ENCODE measurements at places on chromosomes 5 and 9. TPM values are rescaled to one million over a fixed set of nuclear protein-coding genes. Genes with fewer than 3 reads are reported as not detected.

Gene OMD
- total RNA-seq, result 10.3 TPM

Gene SLC45A2
- total RNA-seq, result not detected

Gene TJP2
- total RNA-seq, result 68.3 TPM

Gene RAD17
- total RNA-seq, result 17.2 TPM

Gene TSSK1B
- 1.2 TPM for total RNA-seq

Gene CYLC2
- total RNA-seq, result not detected

Gene DAPK1
- 24.6 TPM for total RNA-seq

Gene SHOC1
- total RNA-seq, result 0.25 TPM

Gene GABRG2
- 0.74 TPM for total RNA-seq

Gene PHYHD1
- 23.6 TPM for total RNA-seq

DNA sequence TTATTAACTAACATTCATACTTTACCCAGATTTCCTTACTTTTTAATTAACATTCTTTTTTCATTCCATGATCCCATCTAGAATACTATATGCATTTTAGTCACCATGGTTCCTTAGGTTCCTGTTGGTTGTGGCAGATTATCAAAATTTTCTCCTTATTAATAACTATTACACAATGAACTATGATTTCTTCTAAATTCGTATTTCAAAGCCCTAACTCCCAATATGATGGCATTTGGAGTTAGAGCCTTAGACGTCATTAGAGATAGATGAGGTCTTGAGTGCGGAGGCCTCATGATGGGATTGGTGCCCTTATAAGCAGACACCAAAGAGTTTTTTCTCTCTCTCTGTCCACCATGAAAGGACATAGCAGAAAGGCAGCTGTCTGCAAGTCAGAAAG, 485.4 kb downstream of the TLR4 start:
- H3K4me1 ChIP-seq, result no peaks in the 10 kb centered on the region
- no peak overlapping the region for H3K27ac ChIP-seq
- no peak overlapping the region for H3K4me3 ChIP-seq
- no peaks in the 10 kb centered on the region for H3K36me3 ChIP-seq
- DNase-seq, result no peak
- H3K27me3 ChIP-seq, result no peaks in the 10 kb centered on the region

- no peak overlapping the region for H3K4me3 ChIP-seq
- H3K27me3 ChIP-seq, result no peaks in the 10 kb centered on the region
- no peak overlapping the region for H3K27ac ChIP-seq
- DNase-seq, result no peak
- H3K36me3 ChIP-seq, result peaks cover 32% of the 10 kb centered on the region
Observed at GRCh38 chr9:124854822-124855221, 1.6 kb downstream of the WDR38 start.

DNA sequence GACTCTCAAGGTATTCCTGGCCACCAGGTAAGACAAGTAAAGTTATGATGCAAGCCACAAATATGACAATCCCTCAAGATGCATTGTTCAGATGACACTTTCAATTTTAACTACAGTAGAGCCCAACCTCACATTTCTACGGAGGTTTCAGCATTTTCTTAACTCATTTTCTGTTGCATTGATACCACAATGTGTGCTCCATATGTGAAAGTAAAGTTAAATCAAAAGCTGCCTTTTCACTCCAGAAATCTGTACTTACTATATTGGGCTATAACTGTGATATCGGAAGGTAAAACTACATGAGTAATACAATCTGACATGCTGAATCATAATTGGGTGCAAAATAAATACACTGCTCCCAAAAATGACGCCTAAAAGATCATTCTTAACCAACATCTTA, 333.6 kb upstream of the MEF2C start:
- H3K36me3 ChIP-seq, result no peaks in the 10 kb centered on the region
- no peaks in the 10 kb centered on the region for H3K4me1 ChIP-seq
- no peaks in the 10 kb centered on the region for H3K27me3 ChIP-seq

GRCh38 chr5:65292196-65292595, 189.5 kb downstream of the ADAMTS6 start:
- H3K4me3 ChIP-seq, result no peak overlapping the region
- no peak overlapping the region for H3K27ac ChIP-seq
- no peak for DNase-seq
- no peaks in the 10 kb centered on the region for H3K27me3 ChIP-seq
- no peaks in the 10 kb centered on the region for H3K4me1 ChIP-seq
- H3K36me3 ChIP-seq, result no peaks in the 10 kb centered on the region

- peaks cover 33% of the 10 kb centered on the region for H3K4me1 ChIP-seq
- H3K36me3 ChIP-seq, result no peaks in the 10 kb centered on the region
- no peak for DNase-seq
- H3K27ac ChIP-seq, result no peak overlapping the region
- no peak overlapping the region for H3K4me3 ChIP-seq
Observed at GRCh38 chr5:126445502-126446174, 22.4 kb downstream of the GRAMD2B start.

- H3K36me3 ChIP-seq, result no peaks in the 10 kb centered on the region
- H3K4me3 ChIP-seq, result no peak overlapping the region
- H3K27me3 ChIP-seq, result no peaks in the 10 kb centered on the region
- H3K27ac ChIP-seq, result peak overlapping the region; percentile 80
- no peak for DNase-seq
Observed at GRCh38 chr5:149447373-149448367, 68.6 kb upstream of the IL17B start.

DNA sequence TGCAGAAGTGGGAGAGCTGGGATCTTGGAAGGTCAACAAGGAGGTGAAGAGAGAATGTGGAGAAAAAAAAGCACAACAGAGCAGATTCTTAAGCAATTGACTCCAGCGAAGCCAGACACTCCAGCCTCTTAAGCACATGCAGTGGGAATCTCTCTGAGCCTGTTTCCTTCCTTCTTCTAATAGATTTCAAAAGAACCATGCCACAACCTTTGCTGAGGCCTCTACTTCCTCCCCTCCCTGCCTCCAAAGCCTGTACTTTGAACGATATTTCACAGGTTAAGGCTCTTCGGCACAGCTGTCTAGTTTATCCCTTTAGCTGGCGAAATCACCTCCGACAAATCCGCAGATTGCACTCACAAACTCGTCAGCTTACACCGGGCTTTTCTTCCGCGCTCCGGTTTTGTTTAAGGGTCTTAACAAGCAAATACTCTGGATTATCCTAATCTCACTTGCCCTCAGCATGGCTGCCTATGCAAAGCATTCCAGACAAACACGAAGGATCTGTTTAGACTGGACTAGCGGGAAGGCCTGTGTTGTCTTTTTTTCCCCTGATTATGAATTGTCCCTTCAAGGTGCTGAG, 211.6 kb upstream of the PANK3 start:
- H3K36me3 ChIP-seq, result peaks cover 4% of the 10 kb centered on the region
- no peak overlapping the region for H3K4me3 ChIP-seq
- peaks cover 13% of the 10 kb centered on the region for H3K4me1 ChIP-seq

GRCh38 chr5:96280946-96281393, 152.1 kb downstream of the PCSK1 start:
- no peak overlapping the region for H3K4me3 ChIP-seq
- no peaks in the 10 kb centered on the region for H3K36me3 ChIP-seq
- no peaks in the 10 kb centered on the region for H3K27me3 ChIP-seq
- no peak overlapping the region for H3K27ac ChIP-seq
- no peak for DNase-seq

DNA sequence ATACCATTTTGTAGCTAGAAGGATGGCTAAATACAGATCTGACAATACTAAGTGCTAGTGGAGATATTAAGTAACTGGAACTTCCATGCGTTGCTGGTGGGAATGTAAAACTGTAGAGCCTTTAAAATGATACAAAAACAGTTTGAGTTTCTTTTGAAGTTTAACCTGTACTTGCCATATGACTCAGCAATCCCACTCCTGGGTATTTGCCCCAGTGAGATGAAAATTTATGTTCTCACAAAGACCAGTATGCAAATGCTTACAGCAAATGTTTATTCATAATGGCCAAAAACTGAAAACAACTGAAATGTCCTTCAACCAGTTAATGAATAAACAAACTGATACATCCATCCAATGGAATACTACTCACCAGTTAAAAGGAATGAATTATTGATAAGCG, 137.3 kb downstream of the SLC12A2 start:
- no peaks in the 10 kb centered on the region for H3K4me1 ChIP-seq
- no peak for DNase-seq
- no peak overlapping the region for H3K4me3 ChIP-seq
- no peak overlapping the region for H3K27ac ChIP-seq
- no peaks in the 10 kb centered on the region for H3K27me3 ChIP-seq
- no peaks in the 10 kb centered on the region for H3K36me3 ChIP-seq

DNA sequence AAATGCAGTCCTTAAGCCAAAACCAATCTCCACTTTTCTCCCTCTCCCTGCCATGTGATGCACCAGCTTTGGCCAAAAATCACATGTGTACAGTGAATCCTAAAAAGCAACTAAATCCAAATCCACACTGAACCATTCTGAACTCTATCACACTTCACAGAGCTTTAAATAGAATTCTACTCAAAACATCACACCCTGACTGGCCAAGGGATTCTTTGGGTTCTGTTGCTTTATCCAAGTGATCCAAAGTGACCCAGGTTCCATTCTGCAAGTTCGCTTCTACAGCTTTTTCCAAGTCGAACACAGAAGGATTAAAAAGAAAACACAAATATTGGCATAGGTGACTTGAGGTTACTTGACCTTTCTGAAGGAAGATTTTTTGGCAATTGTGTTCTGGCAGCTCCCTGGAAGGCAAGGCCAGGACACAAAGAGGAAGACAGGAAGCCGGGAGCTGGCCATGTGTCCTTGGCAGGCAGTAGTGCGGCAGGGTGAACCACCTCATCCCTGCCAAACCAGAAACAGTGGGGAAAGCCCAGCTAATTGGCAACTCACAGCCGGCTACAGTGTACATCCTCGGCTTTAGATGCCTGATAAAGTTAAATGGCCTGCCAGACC, 115.0 kb downstream of the NFIB start:
- H3K27me3 ChIP-seq, result no peaks in the 10 kb centered on the region
- peak overlapping the region; percentile 12 for H3K4me3 ChIP-seq
- H3K27ac ChIP-seq, result no peak overlapping the region
- no peaks in the 10 kb centered on the region for H3K36me3 ChIP-seq
- no peak for DNase-seq

DNA sequence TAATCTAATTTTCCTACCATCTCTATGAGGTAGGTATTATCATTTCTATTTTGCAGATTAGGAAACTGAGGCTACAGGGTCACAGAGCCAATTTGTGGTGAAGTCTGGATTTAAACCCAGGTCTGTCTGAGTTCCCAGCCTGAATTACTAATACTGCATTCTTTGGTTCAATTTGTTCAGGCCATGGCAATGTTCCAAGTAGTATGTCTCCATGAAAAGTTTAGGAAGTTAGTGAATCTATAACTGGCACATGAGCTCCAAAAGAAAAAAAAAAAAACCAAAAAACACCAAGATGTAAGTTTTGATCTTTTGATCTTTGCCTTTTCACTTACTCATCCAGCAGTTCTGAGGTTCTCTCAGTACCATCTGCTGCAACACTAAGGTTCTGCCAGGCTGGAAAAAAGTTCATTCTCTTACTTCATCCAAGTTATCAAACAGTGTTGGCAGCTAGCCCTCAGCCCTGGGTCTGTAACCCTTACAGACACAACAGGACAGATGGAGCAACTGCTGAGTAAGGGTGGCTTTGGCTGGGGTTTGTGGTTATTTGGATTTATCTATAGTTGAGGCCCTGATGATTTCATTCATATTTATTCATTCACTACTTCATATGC, 4.4 kb upstream of the TMEM268 start:
- DNase-seq, result no peak
- H3K4me3 ChIP-seq, result no peak overlapping the region

GRCh38 chr9:107471552-107471951, 18.0 kb downstream of the KLF4 start:
- H3K4me1 ChIP-seq, result no peaks in the 10 kb centered on the region
- H3K4me3 ChIP-seq, result no peak overlapping the region
- H3K27ac ChIP-seq, result no peak overlapping the region

GRCh38 chr5:17114233-17114632, 103.2 kb upstream of the BASP1 start:
- H3K27me3 ChIP-seq, result no peaks in the 10 kb centered on the region
- H3K27ac ChIP-seq, result no peak overlapping the region
- no peak overlapping the region for H3K4me3 ChIP-seq
- H3K4me1 ChIP-seq, result no peaks in the 10 kb centered on the region
- no peak for DNase-seq
- no peaks in the 10 kb centered on the region for H3K36me3 ChIP-seq

DNA sequence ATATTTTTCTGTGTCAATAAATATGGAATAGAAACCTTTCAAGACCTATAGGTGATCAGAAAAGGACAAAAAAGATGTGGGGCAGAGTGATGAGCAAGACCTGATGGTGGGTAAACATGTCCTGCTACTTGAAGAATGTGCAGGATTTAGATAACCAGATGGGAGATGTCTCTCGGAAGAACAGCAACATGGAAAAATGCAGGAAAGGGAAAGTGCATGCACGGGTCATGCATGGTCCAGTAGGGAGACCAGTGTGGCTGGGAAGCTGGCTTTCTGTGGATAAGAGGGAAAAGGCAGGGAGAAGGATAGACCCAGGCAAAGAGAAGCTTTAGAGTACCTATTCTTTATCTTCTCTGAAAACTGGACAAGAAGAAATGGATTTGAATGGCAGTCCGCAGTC, 7.1 kb upstream of the CAST start:
- DNase-seq, result no peak
- H3K27me3 ChIP-seq, result no peaks in the 10 kb centered on the region
- H3K36me3 ChIP-seq, result no peaks in the 10 kb centered on the region

DNA sequence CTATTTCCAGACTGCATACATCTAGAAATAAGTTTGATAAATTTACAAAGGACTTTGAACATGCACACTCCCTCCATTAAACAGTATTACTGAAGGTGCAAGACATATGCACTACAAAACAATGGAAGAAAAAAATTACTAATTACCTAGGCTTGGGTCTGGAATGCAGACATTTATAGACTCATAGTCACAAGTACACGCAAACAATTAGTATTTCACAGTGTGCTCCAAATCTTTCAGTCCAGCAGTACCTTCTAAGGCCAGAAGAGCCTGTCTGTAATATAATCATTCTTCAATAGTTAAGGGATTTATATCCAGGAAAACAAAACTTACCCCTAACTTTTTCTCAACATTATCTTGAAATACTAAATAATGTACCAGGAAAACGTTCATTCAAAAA, 11.2 kb downstream of the RICTOR start:
- peak overlapping the region; percentile 15 for H3K27ac ChIP-seq
- peaks cover 51% of the 10 kb centered on the region for H3K4me1 ChIP-seq
- no peak overlapping the region for H3K4me3 ChIP-seq
- DNase-seq, result no peak
- H3K36me3 ChIP-seq, result peaks cover 6% of the 10 kb centered on the region

DNA sequence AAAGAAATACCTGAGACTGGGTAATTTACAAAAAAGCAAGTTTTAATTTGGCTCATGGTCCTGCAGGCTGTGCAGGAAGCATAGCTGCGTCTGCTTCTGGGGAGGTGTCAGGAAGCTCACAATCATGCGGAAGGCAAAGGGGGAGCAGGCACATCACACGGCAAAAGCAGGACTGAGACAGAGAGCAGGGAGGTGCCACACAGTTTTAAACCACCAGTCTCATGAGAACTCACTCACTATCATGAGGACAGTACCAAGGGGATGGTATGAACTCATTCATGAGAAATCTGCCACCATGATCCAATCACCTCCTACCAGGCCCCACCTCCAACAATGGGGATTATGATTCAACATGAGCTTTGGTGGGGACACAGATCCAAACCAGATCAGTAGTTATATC, 96.2 kb downstream of the OSTF1 start:
- H3K27ac ChIP-seq, result no peak overlapping the region
- H3K27me3 ChIP-seq, result no peaks in the 10 kb centered on the region
- H3K36me3 ChIP-seq, result no peaks in the 10 kb centered on the region
- no peak overlapping the region for H3K4me3 ChIP-seq

All from vagina (tissue), 2 donors.